ENCODE measurements at places on chromosomes 16 and 17. TPM values are rescaled to one million over a fixed set of nuclear protein-coding genes. Genes with fewer than 3 reads are reported as not detected.

- H3K27me3 ChIP-seq: no peaks in the 10 kb centered on the region
- no peak overlapping the region for H3K27ac ChIP-seq
- no peak overlapping the region for H3K4me3 ChIP-seq
- H3K36me3 ChIP-seq: no peaks in the 10 kb centered on the region
- no peak for DNase-seq
Measured at GRCh38 chr16:27048316-27048715, 18.4 kb upstream of the C16orf82 start.

DNA sequence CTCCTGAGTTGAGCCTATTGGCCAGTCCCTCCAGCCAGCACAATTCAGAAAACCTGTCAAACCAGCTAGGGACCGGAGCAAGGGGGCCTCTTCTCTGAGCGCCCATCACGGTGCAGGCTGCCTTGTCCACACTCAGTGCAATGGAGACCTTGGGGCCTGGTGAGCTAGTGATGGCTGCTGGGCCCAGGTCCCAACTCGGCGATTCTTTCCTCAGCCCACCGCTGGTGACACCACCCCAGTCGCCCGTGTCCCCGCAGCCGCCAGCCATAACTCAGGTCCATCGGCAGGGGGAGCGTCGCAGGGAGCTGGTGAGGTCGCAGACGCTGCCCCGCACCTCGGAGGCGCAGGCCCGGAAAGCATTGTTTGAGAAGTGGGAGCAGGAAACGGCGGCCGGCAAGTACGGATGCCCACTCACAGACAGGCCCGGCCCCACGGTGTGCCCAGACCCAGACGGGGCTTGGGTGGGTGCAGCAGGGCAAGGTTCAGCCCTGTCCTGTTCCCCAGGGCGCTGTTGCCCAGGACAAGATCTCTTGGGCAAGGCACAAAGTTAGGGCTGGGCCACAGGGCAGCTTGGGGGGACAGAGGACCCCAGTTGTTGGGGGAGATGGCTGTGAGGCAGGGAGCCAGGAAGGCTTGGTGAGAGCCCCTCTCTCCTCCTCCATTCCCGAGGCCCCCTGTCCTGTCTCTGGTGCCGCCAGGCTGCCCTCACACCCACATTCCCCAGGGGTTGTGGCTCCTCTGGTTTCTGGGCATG lies 10.8 kb downstream of the SMTNL2 start:
- no peaks in the 10 kb centered on the region for H3K36me3 ChIP-seq
- no peaks in the 10 kb centered on the region for H3K27me3 ChIP-seq
- no peak overlapping the region for H3K27ac ChIP-seq
- DNase-seq: peak; percentile 89

- peak; percentile 59 for DNase-seq
- no peaks in the 10 kb centered on the region for H3K27me3 ChIP-seq
- peak overlapping the region; percentile 88 for H3K27ac ChIP-seq
- H3K36me3 ChIP-seq: peaks cover 39% of the 10 kb centered on the region
Measured at GRCh38 chr17:47649972-47650524, 329 bp downstream of the KPNB1 start.

GRCh38 chr17:33520426-33521330 lies 227.6 kb upstream of the ASIC2 start:
- peak; percentile 80 for DNase-seq
- H3K36me3 ChIP-seq: no peaks in the 10 kb centered on the region
- no peaks in the 10 kb centered on the region for H3K27me3 ChIP-seq
- H3K27ac ChIP-seq: no peak overlapping the region

DNA sequence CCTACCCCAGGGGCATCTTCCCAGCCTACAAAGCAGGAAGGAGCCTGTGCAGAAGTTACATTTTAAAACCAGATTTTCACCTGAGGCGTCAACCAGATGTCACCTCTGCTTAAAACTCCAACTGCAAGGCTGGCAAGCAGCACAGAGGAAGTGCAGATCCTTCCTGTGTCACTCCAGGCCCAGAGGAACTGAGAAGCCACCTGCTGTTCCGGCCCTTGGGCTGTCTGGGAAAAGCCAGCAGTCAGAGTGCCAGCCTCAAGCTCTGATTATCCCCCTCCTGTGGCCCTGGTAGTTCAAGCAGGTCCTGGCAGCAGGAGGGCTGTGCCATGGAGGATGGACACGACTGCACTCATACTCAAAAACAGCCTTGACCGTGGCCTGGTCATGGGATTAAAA lies 10.2 kb downstream of the POLR2C start:
- no peaks in the 10 kb centered on the region for H3K27me3 ChIP-seq
- peaks cover 47% of the 10 kb centered on the region for H3K4me1 ChIP-seq
- H3K36me3 ChIP-seq: peaks cover 24% of the 10 kb centered on the region
- DNase-seq: peak; percentile 55
- H3K27ac ChIP-seq: peak overlapping the region; percentile 81

DNA sequence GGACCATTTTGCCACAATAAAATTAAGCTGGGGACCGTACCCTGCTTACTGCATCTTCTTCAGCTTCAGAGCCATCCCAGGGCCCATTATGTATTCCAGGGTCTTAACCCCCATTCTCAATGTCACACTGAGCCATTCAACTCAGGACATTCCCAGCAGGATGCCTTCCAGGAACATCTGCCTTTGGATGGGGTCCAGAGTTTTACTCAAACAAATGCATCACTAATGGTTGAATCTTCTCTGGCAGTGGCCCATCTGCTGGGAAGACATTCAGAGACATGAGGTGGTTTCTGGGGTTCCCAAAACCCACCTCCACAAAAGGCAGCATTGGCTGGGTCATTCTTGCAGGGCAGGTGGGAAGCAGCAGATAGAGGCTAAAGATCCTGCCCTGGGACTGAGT lies 3.4 kb upstream of the SEC14L5 start:
- no peak overlapping the region for H3K27ac ChIP-seq
- H3K27me3 ChIP-seq: no peaks in the 10 kb centered on the region
- H3K36me3 ChIP-seq: no peaks in the 10 kb centered on the region
- DNase-seq: no peak

- H3K27me3 ChIP-seq: no peaks in the 10 kb centered on the region
- no peak overlapping the region for H3K4me3 ChIP-seq
- no peak for DNase-seq
Measured at GRCh38 chr17:68498479-68499326, 13.5 kb upstream of the PRKAR1A start.

- H3K4me1 ChIP-seq: no peaks in the 10 kb centered on the region
- no peak for DNase-seq
- no peaks in the 10 kb centered on the region for H3K27me3 ChIP-seq
- H3K36me3 ChIP-seq: no peaks in the 10 kb centered on the region
- no peak overlapping the region for H3K27ac ChIP-seq
Measured at GRCh38 chr17:36133602-36134236, 30.1 kb downstream of the CCL4 start.

DNA sequence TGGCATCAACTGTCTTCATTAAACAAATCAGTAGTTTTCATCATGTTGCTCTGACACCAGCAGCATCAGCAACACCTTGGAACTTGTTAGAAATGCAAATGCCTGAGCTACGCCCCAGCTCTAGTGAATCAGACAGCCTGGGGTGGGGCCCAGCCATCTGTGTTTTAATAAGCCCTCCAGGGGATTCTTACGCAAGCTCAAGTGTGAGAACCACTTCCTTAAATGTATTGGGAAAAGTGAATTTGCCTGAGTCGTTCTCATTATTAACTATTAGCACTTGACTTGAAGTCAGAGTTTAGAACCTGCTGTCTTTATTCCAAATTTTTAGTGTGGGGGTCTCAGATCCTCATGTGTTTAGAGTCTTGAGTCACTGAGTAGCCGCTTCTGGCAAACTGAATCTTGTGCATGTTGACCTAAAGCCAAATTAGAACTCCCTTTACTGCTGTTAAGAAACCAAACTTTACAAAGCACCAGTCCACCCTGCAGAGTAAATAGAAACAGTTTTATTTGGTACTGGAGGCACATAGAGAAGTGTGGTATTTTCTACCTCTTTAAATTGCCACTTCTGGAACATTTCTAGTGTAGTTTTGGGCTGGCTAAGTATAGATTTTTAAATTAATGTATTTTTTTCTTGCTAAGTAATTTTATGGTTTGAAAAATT lies 137.4 kb upstream of the COX10 start:
- no peak overlapping the region for H3K27ac ChIP-seq
- H3K27me3 ChIP-seq: no peaks in the 10 kb centered on the region
- H3K4me1 ChIP-seq: no peaks in the 10 kb centered on the region

GRCh38 chr16:12547608-12547922 lies 256.1 kb downstream of the CPPED1 start:
- H3K36me3 ChIP-seq: no peaks in the 10 kb centered on the region
- H3K4me1 ChIP-seq: no peaks in the 10 kb centered on the region
- no peak overlapping the region for H3K27ac ChIP-seq
- H3K27me3 ChIP-seq: no peaks in the 10 kb centered on the region

- no peaks in the 10 kb centered on the region for H3K4me1 ChIP-seq
- H3K27me3 ChIP-seq: no peaks in the 10 kb centered on the region
- H3K36me3 ChIP-seq: no peaks in the 10 kb centered on the region
- no peak overlapping the region for H3K4me3 ChIP-seq
- no peak overlapping the region for H3K27ac ChIP-seq
- no peak for DNase-seq
Measured at GRCh38 chr16:90048737-90049330, 28.3 kb downstream of the PRDM7 start.

GRCh38 chr16:86661706-86662105 lies 83.4 kb downstream of the FOXL1 start:
- H3K27me3 ChIP-seq: no peaks in the 10 kb centered on the region
- no peak overlapping the region for H3K27ac ChIP-seq
- no peak for DNase-seq
- no peaks in the 10 kb centered on the region for H3K4me1 ChIP-seq

GRCh38 chr16:11034481-11034931 lies 90.1 kb downstream of the CLEC16A start:
- no peaks in the 10 kb centered on the region for H3K36me3 ChIP-seq
- H3K4me1 ChIP-seq: no peaks in the 10 kb centered on the region
- H3K4me3 ChIP-seq: no peak overlapping the region

GRCh38 chr17:81956607-81957589 lies 4.1 kb downstream of the NOTUM start:
- peaks cover 49% of the 10 kb centered on the region for H3K27me3 ChIP-seq
- H3K4me1 ChIP-seq: no peaks in the 10 kb centered on the region
- DNase-seq: no peak
- no peaks in the 10 kb centered on the region for H3K36me3 ChIP-seq

DNA sequence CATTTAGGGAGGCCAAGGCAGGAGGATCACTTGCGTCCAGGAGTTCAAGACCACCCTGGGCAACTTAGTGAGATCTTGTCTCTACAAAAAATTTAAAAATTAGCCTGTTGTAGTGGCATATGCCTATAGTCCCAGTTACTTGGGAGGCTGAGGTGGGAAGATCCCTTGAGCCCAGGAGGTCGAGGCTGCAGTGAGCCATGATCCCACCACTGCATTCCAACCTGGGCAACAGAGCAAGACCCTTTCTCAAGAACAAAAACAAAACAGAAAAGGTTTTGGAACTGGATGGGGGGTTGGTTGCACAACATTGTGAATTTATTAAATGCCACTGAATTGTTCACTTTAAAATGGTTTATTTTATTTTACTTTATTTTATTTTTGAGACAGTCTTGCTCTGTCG lies 21.2 kb downstream of the PLXDC1 start:
- no peaks in the 10 kb centered on the region for H3K4me1 ChIP-seq
- DNase-seq: no peak
- no peak overlapping the region for H3K27ac ChIP-seq
- no peaks in the 10 kb centered on the region for H3K27me3 ChIP-seq
- no peaks in the 10 kb centered on the region for H3K36me3 ChIP-seq
- H3K4me3 ChIP-seq: no peak overlapping the region

DNA sequence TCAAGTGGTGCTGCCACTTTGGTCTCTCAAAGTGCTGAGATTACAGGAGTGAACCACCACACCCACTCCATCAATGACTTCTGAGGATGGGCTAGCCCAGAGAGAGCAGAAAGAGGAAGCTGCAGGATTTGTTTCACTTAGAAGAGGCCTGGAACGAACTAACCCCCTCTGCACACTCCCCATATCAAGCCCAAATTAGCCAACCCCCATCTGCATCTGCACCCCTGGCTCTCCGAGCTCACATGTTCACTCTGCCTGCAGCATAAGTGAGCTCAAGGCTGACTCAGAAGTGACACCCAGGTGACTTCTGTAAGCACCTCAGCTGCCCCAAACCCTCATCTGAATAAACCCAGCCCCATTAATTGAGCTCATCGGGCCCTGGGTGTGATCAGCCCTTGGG lies 4.8 kb downstream of the SCNN1G start:
- no peak for DNase-seq
- H3K27ac ChIP-seq: no peak overlapping the region
- H3K4me3 ChIP-seq: no peak overlapping the region
- H3K27me3 ChIP-seq: peaks cover 24% of the 10 kb centered on the region

GRCh38 chr16:52567193-52567592 lies 20.2 kb upstream of the TOX3 start:
- H3K36me3 ChIP-seq: no peaks in the 10 kb centered on the region
- no peak overlapping the region for H3K27ac ChIP-seq
- H3K4me1 ChIP-seq: peaks cover 18% of the 10 kb centered on the region

- peak overlapping the region; percentile 81 for H3K27ac ChIP-seq
- peaks cover 14% of the 10 kb centered on the region for H3K4me1 ChIP-seq
- no peaks in the 10 kb centered on the region for H3K27me3 ChIP-seq
- H3K4me3 ChIP-seq: no peak overlapping the region
Measured at GRCh38 chr16:3645504-3646347, 8.8 kb upstream of the DNASE1 start.

DNA sequence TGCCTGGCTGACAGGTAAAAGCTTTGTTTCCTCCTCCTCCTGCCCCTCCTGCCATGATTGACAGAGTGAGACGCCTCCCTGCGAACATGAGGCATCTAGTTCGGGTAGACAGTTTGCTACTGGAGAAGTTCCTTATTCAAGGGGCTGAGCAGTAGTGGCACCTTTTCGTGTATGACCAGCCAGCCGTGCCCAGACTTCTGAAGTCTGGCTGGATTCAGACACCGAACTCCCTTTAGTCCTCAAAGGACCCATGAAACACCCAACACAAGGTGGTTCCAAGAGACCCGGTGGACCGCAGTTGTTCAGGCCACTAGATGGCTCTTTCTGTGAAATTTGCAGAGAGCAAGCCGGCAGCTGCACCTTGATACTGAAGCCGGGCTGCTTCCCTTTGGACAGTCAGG lies 192.8 kb downstream of the XYLT1 start:
- DNase-seq: peak; percentile 76
- no peaks in the 10 kb centered on the region for H3K36me3 ChIP-seq
- no peak overlapping the region for H3K27ac ChIP-seq
- H3K27me3 ChIP-seq: no peaks in the 10 kb centered on the region

GRCh38 chr17:12646761-12647422 lies 18.8 kb upstream of the MYOCD start:
- H3K4me3 ChIP-seq: no peak overlapping the region
- H3K4me1 ChIP-seq: peaks cover 9% of the 10 kb centered on the region
- no peak for DNase-seq
- no peaks in the 10 kb centered on the region for H3K27me3 ChIP-seq
- H3K36me3 ChIP-seq: no peaks in the 10 kb centered on the region
- no peak overlapping the region for H3K27ac ChIP-seq

- no peaks in the 10 kb centered on the region for H3K36me3 ChIP-seq
- peaks cover 75% of the 10 kb centered on the region for H3K4me1 ChIP-seq
- peak; percentile 54 for DNase-seq
- H3K27ac ChIP-seq: peak overlapping the region; percentile 83
Measured at GRCh38 chr17:39700148-39700987, 504 bp downstream of the ERBB2 start.

Gene ABCC3
- total RNA-seq: not detected

Gene PIMREG
- total RNA-seq: 137 TPM

Gene LHX1
- total RNA-seq: 0.58 TPM

Gene ZP2
- total RNA-seq: not detected

Gene KIFC3
- total RNA-seq: 12.5 TPM

Gene WFDC1
- 0.76 TPM for total RNA-seq

Gene AGRP
- not detected for total RNA-seq

Gene BLTP2
- 166 TPM for total RNA-seq

Gene GRB7
- total RNA-seq: 23.1 TPM

Gene WSB1
- total RNA-seq: 108 TPM

Gene CKLF
- total RNA-seq: 15.7 TPM

Gene COPRS
- total RNA-seq: 50.9 TPM

Measured in GM23338 (cell line).